Activated CD8-positive, alpha-beta memory T cell treated with anti-CD3 and anti-CD28 coated beads, Interleukin-2, amount 10 ng/mL, durations not matched to agents 7 days and 5 days (primary cell): ENCODE measurements at places on chromosomes 3 and 15. TPM values are rescaled to one million over a fixed set of nuclear protein-coding genes. Genes with fewer than 3 reads are reported as not detected.

The SCG5 gene
- 3.5 TPM for total RNA-seq

The CD200R1 gene
- 11.7 TPM for total RNA-seq

The AP3S2 gene
- total RNA-seq, result 22.2 TPM

The EEF1AKMT4 gene
- 4.1 TPM for total RNA-seq

The ITIH1 gene
- total RNA-seq, result not detected

The GNAT1 gene
- total RNA-seq, result not detected

The FAM219B gene
- total RNA-seq, result 95.2 TPM

The ANKDD1A gene
- total RNA-seq, result 24.4 TPM

The CHRNB4 gene
- not detected for total RNA-seq

The TF gene
- total RNA-seq, result 0.91 TPM

The PLA1A gene
- 0.68 TPM for total RNA-seq

The TM4SF4 gene
- not detected for total RNA-seq

The CADPS gene
- total RNA-seq, result not detected

GRCh38 chr3:18672561-18672960 lies 247.4 kb upstream of the SATB1 start:
- DNase-seq, result no peak

DNA sequence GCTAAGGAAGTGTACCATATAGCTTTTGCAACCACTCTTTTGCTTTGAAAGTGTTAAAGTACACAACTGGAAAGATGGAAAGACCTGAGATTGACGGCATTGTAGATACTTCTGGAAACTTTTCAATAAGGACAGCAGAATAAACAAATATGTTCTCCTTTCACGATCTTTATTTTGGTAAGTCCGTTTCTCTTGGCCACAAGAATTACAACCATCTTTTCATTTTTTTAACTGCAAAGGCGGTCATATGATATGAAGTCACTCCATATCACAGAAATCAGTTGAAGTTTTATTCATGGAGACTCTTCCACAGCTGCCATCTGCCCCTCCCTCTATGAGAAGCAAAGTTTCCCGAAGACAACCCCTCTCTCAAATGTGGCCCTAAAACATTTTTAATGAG lies 303.4 kb upstream of the ICE2 start:
- no peak for DNase-seq

GRCh38 chr3:131147534-131147933 lies 120.9 kb downstream of the NEK11 start:
- no peak for DNase-seq

DNA sequence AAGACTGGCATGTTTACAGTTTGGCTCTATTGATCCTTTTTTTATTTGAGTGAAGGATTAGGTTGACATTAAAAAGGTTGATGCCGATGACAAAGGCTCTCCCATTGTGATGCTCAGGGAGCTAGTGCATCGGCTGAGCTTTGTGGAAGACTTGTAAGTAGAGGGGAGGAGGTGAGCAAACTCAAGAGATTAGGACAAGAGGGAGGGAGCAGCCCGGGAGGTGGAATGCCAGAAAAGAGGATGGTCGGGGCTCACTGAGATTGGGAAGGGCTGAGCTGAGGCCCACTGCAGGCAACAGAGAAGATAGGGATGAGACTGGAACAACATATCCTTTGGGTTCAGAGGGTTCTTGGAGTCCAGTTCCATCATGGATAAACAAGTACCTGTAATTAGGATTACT lies 26.5 kb upstream of the PSMD6 start:
- DNase-seq, result no peak

DNA sequence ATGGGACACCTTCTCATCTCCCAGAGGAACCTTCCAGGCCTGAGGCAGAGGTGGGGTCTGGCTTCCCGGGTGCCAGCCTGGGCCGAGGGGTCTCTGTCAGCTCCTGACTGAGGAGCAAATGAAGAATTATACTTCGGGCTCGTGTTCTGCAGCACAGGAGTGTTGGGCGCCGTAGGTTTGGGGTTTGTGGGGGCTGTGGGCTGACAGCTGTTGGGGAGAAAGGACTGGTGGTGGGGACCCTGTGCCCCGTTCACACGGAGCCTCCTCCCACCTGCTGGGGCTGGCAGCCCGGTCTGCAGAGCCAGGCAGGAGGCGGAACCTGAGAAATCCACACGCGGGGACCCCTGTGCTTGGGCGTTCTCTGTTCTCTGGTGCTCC lies 59.7 kb downstream of the ADAMTS7 start:
- DNase-seq, result no peak

GRCh38 chr3:188278717-188279324 lies 124.9 kb downstream of the LPP start:
- DNase-seq, result no peak

DNA sequence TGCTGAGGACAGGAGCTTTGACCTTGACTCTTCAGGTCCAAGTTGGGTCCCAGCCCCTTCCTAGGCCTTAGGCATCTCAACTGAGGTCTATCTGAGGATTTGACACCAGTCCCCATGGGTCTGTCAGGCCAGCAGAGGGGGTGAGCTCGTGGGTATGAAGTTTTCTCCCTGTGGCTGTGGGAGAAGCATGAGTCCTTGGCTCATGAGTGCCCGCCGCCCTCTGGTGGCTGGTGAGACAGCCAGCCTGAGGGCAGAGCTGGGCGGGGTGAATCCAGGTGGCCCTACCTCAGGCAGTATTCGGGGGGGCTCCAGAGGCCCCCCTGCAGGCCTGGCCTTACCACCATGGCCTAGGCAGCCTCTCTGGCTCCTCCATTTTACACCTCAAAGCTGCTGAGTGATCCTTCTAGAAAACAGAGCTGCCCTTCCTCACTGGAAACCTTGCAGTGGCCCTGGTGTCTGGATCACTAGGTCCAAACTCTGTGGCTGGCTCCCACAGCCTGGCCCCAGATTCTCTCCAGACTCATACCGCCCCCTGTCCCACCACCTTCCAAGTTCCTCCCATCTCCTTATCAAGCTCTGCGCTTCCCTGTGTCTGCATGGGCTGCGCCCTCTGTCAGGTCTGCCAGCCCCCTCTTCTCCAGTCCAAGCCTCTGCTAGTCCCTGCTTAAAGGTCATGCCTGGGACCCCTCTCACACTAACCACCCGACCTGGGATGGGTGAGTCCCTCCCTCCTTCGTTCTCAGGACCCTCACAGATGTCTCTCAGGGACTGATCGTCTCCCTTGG lies 16.1 kb downstream of the SH2D7 start:
- DNase-seq, result peak; percentile 92

- DNase-seq, result no peak
Observed at GRCh38 chr15:96027501-96027900, 303.0 kb upstream of the NR2F2 start.

- peak; percentile 75 for DNase-seq
Observed at GRCh38 chr15:43239732-43240491, 19.1 kb upstream of the EPB42 start.

DNA sequence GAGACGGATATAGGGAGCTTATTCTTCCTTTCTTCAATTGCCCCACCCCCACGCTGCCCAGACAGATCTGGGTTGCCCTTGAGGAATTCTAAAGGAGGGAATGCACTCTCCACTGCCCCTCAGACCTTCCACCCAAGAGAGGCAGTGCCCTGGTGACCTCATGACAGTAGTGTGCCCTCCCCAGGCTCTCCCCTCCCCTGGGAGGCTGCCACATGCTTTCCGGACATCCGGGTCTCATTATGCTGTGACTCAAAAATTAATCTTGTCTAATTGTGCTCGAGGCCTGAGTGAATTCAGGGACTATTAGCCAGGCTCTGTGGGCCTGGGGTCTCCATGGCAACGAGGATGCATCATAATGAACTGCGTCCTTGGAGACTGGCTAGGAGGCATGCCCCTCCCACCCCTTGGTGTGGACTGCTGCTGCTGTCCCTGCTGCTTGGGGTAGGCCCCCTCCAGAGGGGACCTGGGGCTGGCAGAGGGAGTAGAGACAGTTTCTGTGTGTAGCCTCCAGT lies 20.8 kb downstream of the CORO2B start:
- no peak for DNase-seq

DNA sequence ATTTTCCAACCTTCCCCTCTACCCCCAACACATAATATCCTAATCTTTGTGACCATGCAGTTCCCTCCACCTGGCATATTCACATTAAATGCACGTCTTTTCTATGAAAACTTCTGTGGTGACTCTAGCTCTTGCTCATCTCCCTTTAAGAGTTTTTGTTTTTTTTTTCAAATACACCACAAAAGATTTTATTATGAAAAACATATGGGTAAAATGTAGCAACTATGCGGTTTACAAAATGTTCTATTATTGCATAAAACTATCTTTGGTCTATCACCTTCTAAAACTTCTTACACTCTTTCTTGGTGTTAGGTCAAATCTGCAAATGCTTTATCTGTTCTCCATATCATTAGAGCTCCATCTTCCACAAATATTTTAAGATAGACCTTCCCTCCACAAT lies 38.6 kb upstream of the ADGRG7 start:
- no peak for DNase-seq

GRCh38 chr3:26281284-26281985 lies 341.1 kb upstream of the LRRC3B start:
- DNase-seq, result no peak

DNA sequence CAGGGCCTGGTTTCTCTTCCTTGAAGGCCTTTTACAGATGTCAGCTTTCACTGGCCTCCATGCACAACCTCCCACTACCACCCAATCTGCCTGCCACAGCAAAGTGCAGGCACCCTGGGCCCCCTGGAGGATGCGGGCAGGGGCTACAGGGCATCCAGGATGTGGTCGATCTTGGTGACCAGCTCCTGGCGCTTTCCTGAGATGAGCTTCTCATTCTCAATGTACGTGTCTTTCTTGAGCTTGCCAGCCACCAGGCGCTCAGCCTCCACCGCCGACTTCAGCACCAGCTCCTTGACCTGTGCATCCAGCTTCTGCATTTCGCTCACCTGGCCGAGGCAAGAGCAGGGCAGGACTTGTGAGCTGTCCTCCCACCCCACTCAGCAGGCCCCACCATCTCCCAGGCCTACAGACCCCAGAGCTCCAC lies 30.3 kb downstream of the RPN1 start:
- DNase-seq, result peak; percentile 73

DNA sequence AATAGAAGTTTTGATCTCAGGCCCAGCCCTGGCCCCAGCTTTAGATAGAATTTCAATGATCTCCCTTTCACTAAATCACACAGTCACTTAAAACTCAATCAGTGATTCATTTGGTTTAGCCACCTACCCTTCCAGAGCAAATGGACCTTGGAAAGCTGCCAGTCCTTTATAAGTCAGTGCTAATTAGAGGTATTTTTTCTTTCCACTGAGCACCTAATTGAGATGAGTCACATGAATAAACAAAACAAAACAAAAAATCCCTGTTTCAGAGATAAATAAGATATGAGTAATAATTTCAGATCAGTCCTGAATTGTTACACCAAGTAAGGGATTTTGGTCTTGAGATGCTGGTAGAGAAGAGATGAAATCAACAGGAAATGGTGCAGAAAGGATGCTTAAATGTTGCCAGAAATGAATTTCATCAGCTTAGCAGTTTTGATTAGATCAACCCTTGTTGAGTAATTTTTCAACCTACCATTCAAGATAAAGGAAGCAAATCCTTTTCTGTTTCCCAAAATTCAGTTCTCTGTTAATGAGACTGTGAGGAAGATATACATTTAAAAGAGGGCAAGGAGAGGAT lies 352.0 kb upstream of the COL8A1 start:
- no peak for DNase-seq

- no peak for DNase-seq
Observed at GRCh38 chr3:134368751-134369105, 5.5 kb downstream of the AMOTL2 start.

DNA sequence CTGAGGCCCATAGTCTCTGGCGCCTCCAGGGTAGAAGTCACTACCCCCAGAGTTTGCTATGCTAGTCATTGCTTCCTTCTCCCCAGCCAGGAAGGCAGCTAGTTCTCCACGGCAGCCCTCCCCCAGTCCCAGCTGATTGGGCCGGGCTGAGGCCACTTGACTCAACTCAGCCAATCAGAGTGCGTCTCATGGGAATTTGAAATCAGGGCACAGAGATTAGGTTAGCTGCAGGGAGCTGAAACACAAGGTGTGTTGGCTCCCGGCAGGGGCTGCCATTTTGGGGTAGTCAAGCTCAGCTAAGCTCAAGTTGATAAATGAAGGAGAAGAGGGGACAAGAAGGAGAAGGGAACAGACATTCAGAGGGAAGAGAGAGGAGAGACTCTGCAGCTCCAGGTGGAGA lies 32.8 kb downstream of the LINGO1 start:
- no peak for DNase-seq

DNA sequence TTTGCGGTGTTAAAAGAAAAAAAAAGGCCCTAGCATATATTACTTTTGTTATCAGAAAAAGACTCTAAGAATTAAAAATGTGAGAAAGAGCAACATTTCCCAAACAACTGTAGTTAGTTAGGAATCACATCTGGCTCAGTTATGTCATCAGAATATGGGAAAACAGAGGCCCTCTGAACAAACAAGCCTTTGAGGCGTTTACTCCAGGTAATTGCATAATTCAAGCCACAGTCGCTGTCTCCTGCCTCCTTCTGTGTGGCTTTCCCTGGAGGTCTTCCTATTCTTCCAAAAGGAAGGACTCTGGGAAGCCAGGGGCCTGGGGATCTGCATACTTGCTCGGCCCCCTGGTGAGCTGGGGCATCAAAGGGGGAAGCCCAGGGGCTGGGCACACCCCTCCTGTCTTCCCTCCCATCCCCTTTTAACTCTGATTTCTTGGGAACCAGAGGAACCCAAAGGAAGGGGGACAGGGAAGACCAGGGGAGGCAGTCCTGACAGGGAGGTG lies 3.7 kb upstream of the FAM107A start:
- no peak for DNase-seq

DNA sequence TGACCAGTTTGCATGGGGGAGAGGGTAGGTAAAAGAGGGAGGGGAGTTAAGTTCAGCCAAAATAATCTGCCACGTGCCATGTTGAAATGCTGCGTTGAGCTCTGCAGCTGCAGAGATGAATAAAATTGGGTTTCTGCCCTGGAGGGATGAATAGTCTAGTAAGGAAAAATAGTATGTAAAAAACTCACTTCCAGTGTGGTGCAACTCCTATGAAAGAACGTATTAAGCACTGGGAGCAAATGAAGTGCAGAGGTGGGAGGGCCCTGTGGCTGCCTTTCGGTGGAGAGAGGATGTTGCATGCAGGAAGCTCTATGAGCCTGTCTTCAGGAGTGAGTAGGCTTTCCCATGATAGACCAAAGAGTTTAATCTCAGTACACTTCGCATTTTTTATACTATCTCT lies 8.6 kb downstream of the CEP63 start:
- DNase-seq, result no peak

- no peak for DNase-seq
Observed at GRCh38 chr15:92869263-92869940, 30.7 kb upstream of the CHD2 start.

- no peak for DNase-seq
Observed at GRCh38 chr3:159950156-159950898, 38.3 kb upstream of the IL12A start.

- DNase-seq, result no peak
Observed at GRCh38 chr3:169062501-169062900, 601.0 kb downstream of the MECOM start.

GRCh38 chr3:126782536-126782935 lies 78.5 kb downstream of the CHCHD6 start:
- no peak for DNase-seq

DNA sequence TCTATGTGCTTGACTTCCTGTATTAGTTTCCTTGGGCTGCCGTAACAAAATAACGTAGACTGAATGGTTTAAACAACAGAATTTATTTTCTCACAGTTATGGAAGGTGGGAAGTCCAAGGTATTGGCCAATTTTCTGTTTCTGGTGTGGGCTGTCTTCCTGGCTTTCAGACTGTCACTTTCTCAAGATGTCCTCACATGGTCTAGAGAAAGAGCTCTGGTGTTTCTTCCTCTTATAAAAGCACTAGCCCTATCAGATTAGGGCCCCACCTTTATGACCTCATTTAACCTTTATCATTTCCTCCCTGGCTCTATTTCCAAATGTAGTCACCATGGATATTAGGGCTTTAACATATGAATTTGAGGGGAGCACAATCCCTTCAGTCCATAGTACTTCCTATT lies 54.6 kb downstream of the SPRED1 start:
- no peak for DNase-seq
